ENCODE measurements at places on chromosomes 4 and X. TPM values are rescaled to one million over a fixed set of nuclear protein-coding genes. Genes with fewer than 3 reads are reported as not detected.

Gene IL2RG
- total RNA-seq: not detected

Gene SPANXC
- not detected for total RNA-seq

DNA sequence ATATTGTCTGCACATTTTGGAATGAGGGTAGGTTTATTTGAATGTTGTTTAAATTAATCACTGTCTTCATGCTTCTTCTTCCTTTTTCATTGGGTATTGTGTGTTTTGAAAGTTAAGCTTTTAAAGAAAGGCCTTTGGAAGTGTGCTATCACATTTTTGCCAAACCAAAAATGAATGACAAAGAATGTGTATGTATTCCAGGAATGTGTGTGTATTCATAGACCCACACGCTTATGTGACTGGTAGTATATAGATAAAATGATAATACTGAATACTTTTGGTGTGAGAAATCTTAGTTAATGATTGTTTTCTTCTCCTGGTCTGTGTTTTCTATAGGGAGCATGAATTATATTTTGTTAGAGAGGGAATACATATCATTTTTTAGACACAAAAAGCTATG lies 404.4 kb downstream of the TLL1 start:
- DNase-seq: peak; percentile 67

- peak; percentile 21 for DNase-seq
Measured at GRCh38 chrX:141405486-141405852, 163.2 kb upstream of the SPANXC start.

GRCh38 chr4:186015212-186015817 lies 53.6 kb upstream of the TLR3 start:
- DNase-seq: no peak

GRCh38 chrX:135389717-135390116 lies 32.0 kb upstream of the SMIM10L2A start:
- peak; percentile 6 for DNase-seq

- DNase-seq: no peak
Measured at GRCh38 chr4:1744552-1744951, 23.2 kb downstream of the TACC3 start.
